ENCODE measurements at places on chromosomes 4 and X.

- no peak for DNase-seq
Measured at GRCh38 chrX:41718481-41719235, 5.3 kb upstream of the GPR82 start.

GRCh38 chr4:6271701-6272465 lies 2.2 kb downstream of the WFS1 start:
- no peak for DNase-seq

DNA sequence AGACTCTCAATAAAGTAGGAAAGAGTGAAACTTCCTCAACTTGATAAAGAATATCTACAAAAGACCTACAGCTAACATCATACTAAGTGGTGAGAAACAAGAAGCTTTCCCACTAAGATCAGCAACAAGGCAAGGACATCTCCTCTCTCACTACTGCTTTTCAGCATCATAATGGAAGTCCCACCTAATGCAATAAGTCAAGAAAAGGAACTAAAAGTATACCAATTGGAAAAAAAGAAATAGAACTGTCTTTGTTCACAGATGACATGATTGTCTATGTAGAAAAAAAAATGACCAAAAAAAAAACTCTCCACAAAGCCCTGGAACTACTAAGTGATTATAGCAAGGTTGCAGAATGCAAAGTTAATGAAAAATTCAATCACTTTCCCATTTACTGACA lies 25.1 kb upstream of the SH3RF1 start:
- DNase-seq = peak; percentile 70

- DNase-seq = no peak
Measured at GRCh38 chrX:104621781-104622180, 55.8 kb downstream of the IL1RAPL2 start.

GRCh38 chr4:185847352-185848097 lies 35.5 kb upstream of the SORBS2 start:
- no peak for DNase-seq

DNA sequence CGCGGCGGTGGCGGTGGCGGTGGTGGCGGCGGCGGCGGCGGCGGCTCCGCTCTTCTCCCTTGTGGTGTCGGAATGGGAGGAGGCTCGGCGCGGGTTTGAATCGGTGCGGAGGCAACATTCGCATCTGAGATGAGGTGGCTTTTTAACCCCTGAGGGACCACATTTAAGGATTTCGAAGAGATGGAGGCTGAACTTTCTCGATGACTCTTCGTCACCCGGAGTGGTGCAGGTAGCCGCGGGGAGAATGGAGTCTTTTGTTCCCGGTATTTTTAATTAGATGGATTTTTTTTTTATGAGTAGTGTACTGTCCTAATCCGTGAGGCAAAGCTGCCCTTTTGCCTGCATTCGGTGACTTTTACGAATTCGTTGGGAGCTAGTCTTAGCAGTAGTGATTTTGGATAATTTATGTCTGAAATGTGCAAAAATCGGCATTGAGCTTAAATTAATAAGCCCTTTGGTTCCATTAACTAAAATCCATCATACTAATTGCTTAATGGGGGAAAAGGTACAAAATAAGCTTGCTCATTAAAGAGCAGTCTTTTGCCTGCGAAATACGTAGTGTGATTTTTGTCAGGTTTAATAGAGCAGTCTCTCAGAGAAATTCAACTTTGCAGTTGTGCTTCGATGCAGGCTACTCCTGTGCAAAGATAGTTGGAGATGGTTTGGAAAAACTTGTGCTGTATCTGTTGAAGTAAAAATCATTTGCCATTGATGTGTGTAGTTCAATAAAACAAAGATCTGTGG lies 206.2 kb downstream of the TENM3 start:
- DNase-seq = no peak

GRCh38 chr4:129350834-129351721 lies 255.1 kb downstream of the C4orf33 start:
- DNase-seq = no peak

DNA sequence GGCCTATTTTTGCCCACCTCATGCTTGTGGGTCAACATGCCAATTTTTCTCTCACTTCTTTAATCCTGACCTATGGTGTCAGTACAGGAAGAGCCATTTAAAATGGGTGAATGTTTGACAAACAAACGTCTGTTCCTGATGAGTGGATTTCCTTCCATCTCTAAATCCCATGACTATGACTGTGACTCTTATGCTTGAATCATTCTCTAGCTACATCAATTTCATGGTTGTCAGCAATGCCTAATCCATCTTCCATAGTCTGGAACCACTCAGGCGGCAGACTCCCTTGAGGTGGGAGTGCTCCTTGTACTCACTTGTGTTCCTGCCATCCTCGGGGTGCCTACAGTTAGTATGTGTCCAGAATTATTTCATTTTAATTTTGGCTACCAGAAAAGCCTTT lies 194.9 kb upstream of the RPS6KA3 start:
- DNase-seq = peak; percentile 25

GRCh38 chr4:39922399-39922798 lies 55.3 kb downstream of the PDS5A start:
- no peak for DNase-seq

GRCh38 chr4:74205046-74205445 lies 47.1 kb downstream of the MTHFD2L start:
- DNase-seq = no peak

- no peak for DNase-seq
Measured at GRCh38 chrX:46820391-46821100, 16.3 kb upstream of the RP2 start.

GRCh38 chrX:13092455-13092941 lies 48.1 kb upstream of the FAM9C start:
- DNase-seq = peak; percentile 84

- no peak for DNase-seq
Measured at GRCh38 chr4:41437111-41437536, 100.8 kb upstream of the LIMCH1 start.

- DNase-seq = peak; percentile 46
Measured at GRCh38 chrX:120791013-120791643, 84.5 kb downstream of the CT47B1 start.

DNA sequence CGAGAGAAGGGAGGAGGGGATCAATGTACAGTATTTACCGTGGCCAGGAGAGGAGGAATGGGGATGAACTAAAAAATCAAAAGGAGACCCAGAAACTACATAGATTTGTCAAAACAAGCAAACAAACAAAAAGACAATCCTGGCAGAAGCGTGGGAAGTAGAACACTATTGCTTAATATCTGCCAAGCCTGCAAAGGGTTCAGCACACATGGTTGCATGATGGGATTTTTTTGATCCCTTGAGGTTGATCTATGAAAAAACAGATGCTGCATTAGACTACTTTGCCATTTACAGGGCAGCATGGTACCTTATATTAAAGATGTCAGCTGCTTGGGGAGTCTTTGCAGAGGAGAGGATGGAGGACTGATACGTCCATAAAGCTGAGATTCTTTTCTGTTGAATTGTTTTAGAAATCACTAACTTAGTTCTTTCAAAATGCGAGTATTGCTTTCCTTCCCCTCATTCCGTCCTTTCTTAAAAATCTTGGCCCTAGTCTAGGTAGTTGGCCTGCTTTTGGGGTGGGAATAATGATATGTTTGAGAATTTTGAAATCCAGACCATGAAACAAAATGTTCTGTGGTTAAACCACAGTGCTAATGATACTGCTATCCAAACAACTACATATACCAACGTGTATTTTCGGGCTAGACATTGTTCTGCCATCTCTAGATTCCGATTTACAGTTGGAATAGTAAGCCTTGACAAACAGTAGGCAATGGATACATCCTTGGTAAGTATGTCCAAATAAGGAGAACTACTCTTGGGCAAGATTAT lies 39.6 kb upstream of the TMEM150C start:
- peak; percentile 17 for DNase-seq

GRCh38 chrX:72216973-72217372 lies 21.9 kb downstream of the ERCC6L start:
- DNase-seq = peak; percentile 19

Data from suppressor macrophage (primary cell).